Glutamatergic neuron (in vitro differentiated cells): ENCODE measurements at places on chromosomes 11 and 22. TPM values are rescaled to one million over a fixed set of nuclear protein-coding genes. Genes with fewer than 3 reads are reported as not detected.

Gene UPK3A
- total RNA-seq: not detected

GRCh38 chr11:68457898-68458249, 2.7 kb upstream of the PPP6R3 start:
- no peak for DNase-seq
- H3K4me3 ChIP-seq: peak overlapping the region; percentile 38
- H3K4me1 ChIP-seq: peaks cover 7% of the 10 kb centered on the region
- peaks cover 15% of the 10 kb centered on the region for H3K27me3 ChIP-seq
- no peaks in the 10 kb centered on the region for H3K36me3 ChIP-seq

GRCh38 chr11:117096201-117096991, 1.8 kb downstream of the SIK3 start:
- H3K4me1 ChIP-seq: peaks cover 27% of the 10 kb centered on the region
- H3K27ac ChIP-seq: peak overlapping the region; percentile 21
- no peak for DNase-seq
- H3K36me3 ChIP-seq: no peaks in the 10 kb centered on the region
- H3K27me3 ChIP-seq: peaks cover 7% of the 10 kb centered on the region
- H3K4me3 ChIP-seq: peak overlapping the region; percentile 88

DNA sequence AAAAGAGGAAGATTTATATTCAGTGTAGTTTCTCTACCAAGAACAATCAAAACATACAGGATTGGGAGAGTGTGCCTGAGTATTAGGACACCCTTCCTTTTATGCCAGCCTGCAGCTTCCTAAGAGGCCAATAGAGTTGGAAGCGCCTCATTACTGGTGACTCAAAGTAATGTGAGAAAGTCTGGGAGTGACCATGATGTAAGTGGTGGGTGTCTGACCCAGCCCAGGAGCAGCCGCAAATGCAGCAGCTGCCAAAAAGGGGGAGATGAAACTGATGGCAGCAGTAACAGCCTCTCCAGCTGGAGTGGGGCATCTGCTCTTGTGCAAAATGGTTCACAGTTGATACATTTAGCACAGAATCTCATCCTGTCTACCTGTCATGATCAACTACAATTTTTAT, 62.0 kb downstream of the ZNF280B start:
- peaks cover 8% of the 10 kb centered on the region for H3K36me3 ChIP-seq
- H3K27me3 ChIP-seq: no peaks in the 10 kb centered on the region
- no peak for DNase-seq
- H3K4me3 ChIP-seq: no peak overlapping the region
- no peak overlapping the region for H3K27ac ChIP-seq
